ENCODE measurements at places on chromosomes 6 and 20. TPM values are rescaled to one million over a fixed set of nuclear protein-coding genes. Genes with fewer than 3 reads are reported as not detected.
A peak's percentile ranks its signal among the peaks of the same experiment; 100 is the strongest.

The PACRG gene
- total RNA-seq: 1.6 TPM

The NFATC2 gene
- 51.0 TPM for total RNA-seq

The RPRD1B gene
- 47.7 TPM for total RNA-seq

The CNR1 gene
- total RNA-seq: 0.07 TPM

The MUCL3 gene
- total RNA-seq: not detected

The C6orf58 gene
- total RNA-seq: not detected

DNA sequence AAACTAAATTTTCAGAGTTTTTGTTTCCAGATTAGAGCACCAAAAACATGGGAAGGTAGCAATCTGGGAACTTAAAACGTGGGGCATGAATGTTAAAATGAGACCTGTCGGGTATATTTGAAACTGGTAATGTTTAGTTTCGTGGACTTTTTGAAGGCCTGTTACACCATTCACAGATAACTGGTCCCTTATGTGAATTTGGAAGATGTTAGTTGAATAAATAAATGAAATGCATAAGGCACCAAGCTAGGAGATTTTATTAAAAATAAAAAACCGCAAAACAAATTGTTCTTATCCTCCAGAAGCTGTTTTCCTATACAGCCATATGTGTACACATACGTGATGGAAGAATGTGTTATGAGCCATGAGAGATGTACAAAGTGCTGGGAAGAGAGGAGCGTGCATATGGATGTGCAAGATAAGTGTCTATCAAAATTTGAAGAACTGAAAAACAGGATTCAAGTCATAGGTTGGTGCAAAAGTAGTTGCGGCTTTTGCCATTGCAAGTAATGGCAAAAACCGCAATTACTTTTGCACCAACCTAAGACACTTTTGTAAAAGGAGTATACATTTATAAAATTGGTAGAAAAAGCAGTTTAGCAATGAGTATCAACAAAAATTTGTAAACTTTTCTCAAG lies 700 bp upstream of the MCUR1 start:
- no peak for DNase-seq

DNA sequence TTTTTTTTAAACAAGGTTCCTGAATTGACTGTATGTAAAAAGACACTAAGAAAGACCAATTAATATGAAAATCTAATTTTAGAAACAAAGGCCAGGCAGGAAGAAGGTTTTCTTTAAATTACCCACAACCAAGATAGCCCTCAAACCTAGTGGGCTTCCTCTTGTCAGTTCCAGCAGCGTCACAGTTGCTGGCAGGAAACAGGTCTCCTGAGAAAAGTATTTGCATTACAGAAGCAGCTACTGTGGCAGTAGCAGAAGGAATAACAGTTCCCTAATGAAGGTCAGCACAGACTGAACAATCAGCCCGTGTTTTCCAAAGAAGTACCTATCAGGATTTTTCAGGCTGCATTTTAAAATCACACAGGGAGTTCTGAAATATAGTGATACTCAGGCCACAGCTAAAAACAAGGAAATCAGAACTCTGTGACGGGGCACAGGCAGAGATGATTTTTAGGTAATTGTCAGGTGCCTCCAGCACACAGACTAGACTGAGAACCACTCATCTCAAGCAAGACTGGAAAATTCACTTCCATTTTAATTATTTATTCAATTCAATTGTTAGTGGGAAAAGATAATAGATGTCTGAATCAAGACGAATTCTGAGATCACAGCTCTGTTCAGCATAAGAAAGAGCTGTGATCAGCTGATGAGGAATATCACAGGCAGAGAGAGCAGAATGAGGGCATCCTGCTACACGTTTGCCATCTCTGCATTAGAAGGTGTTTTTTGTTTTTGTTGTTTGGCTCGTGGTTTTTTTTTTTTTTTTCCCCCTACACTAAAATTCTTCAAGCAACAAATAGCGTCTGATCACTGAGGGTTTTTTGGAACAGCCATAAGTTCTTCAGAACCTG lies 230.5 kb upstream of the KHDRBS2 start:
- no peak for DNase-seq

- no peak for DNase-seq
These were observed 77.1 kb upstream of the FRMD1 start for GRCh38 chr6:168155821-168156741.

- DNase-seq: peak; percentile 42
These were observed 17.3 kb upstream of the ELOVL4 start for GRCh38 chr6:79964607-79965081.

- DNase-seq: no peak
These were observed 4.5 kb upstream of the GUCA1A start for GRCh38 chr6:42168650-42169049.

GRCh38 chr6:111602481-111603011 lies 3.1 kb downstream of the TRAF3IP2 start:
- DNase-seq: no peak

- DNase-seq: no peak
These were observed 3.9 kb upstream of the PHACTR3 start for GRCh38 chr20:59600472-59600871.

DNA sequence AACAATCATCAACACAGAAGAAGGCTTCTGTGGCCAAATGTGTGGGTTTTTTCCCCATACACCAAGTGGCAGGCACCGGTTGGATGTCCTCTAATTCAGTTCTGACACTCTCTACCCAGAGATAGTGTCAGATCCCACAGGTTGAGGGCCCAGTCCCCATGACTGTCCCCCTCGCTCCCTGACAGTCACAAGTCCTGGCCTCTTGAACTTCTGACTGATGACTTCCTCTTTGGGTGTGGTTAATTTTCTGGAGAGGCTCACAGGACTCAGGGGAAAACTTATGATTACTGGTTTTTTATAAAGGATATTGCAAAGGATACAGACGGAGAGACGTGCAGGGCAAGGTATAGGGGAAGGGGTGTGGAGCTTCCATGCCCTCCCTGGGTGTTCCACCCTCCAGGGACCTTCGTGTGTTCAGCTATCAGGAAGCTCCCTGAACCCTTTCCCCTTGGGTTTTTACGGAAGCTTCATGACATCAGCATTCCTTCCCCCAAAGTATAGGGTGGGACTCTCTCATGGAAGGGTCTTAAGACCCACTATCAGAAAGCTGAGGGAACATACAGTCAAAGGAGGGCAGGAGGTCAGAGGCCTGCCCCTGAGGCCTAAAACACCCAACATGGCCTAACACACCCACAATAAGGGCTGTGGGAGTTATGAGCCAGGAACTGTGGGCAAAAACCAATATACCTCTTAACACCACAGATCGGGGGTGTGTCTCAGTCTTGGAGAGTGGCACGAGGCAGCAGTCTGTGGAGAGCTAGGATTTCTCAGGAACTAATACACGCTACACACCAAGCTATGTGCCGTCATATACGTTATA lies 33.3 kb downstream of the FARS2 start:
- DNase-seq: no peak

- no peak for DNase-seq
These were observed 209.9 kb downstream of the LY86 start for GRCh38 chr6:6798448-6798860.

Data from T-helper 17 cell (primary cell).